ENCODE measurements at places on chromosomes 13 and 19.

DNA sequence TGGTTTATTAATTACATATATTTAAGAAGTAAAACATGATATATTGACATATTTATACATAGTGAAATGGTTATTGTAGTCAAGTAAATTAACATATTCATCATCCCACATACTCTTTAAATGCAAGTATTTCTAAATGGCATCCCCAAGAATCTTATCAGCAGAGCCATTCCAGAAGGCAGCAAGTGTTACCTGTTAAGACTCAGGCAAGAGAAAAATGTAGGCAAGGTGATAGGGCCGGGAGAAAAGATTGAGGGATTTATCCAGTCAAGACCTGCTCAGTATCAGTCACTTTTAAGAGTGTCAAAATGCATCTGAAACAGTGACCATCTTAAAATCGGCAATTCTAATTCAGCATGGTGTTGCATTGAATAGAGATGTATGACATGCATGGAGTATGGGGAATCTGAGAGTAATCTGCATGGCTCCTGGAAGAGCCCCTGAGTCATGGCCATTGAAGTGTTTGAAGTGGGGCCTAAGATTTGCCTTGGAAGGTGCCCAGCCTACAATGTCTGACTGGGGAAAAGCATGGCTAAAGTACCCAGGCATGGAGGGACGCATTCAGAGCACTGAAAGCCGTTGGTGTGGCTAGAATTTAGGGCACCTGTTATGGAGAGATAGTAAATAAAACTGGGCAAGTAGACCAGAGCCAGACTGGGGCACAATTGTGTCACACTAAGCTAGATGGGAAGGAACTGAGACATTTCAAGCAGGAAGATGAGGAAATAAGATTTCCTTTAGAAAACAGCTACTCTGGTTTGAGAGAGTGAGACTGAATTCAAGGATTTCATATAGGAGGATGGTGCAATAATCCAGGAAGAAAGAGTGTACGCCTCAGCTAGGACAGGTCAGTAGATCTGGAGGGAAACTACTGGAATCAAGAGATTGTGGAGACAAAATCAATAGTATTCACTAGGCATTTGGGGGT, 25.0 kb upstream of the C1QTNF9B start:
- no peak for DNase-seq

GRCh38 chr13:43985422-43986072, 105.8 kb downstream of the LACC1 start:
- DNase-seq, result no peak

DNA sequence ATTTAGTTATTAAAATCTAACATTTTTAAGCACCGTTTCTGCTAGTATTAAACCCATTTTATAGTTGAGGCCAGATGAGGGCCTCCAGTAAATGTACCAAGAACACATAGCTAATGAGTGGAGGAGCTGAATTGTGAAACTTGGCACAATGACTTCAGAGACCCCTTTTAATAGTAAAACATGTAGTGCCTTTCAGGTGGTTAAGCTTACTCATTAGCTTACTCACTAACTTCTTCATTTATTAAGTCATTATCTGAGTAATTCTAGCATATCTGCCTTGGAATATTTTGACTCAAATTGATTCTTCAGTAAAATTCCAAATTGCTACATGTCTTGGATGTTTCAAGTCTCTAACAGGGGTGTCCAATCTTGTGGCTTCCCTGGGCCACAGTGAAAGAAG, 735.2 kb downstream of the LIG4 start:
- DNase-seq, result no peak

GRCh38 chr19:33804021-33804799, 7.5 kb downstream of the KCTD15 start:
- no peak for DNase-seq

- DNase-seq, result no peak
Observed at GRCh38 chr13:33932769-33933406, 114.9 kb downstream of the RFC3 start.

DNA sequence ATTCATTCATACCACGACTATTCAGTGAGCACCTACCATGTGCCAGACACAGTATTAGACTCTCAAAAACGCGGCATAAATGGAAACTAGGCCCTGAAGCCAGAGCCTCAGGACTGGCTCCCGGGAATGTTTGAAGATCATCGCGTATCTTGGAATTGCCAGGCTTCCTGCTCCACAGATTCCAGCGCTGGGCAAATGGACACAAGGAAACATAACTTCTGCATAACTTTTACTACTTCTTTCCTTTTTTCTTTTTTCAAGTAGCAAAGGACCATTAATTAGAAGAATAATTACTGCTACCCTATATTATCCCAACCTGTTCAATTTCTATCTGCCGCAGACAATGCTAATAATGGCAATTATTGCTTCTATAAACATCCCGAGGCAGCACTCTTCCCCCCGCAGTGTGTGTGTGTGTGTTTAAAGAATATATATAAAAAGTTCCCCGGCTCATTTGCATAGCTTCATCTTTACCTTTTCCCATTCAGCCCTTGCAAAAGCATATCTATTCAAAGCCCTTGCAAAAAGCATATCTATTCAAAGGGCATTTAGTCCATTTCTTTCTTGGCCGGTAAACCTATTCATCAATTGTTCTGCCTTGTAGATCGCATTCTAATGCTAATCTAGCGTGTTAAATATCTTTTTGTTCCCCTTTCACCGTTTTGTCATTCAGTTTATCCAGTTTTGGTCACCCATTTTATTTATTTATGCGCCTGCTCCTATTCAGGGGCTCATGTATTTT, 6.1 kb downstream of the SOX21 start:
- DNase-seq, result no peak

- no peak for DNase-seq
Observed at GRCh38 chr19:46731584-46731983, 14.3 kb upstream of the FKRP start.

DNA sequence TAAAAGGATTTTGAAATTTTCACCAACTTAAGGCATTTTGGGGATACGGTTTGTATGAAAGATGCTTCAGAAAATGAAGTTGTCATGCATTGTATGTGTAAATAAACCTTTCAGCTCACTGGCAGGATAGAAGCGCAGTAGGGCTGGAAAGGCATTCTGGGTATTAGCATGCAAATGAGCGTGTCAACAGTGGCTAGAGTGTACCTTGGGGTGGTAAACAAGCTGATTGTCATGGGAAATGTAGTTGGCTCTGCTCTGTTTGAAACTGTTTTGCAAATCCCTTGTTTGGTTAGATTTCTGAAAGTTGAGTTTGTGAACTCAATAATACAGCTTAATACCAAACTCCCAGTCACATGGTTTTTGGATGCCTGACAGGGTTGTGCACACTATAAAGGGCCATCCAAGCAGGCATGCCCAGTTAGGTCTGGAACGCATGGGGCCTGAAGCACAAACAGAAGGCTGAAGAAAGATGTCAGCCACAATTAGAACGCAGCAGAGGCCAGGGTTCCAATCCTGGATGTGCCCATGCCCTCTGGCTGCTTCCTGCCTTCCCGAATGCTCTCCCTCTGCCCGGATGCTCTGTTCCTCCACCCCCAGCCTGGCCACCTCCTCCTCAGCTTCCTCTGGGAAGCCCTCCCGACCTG, 14.6 kb downstream of the GSX1 start:
- DNase-seq, result no peak

DNA sequence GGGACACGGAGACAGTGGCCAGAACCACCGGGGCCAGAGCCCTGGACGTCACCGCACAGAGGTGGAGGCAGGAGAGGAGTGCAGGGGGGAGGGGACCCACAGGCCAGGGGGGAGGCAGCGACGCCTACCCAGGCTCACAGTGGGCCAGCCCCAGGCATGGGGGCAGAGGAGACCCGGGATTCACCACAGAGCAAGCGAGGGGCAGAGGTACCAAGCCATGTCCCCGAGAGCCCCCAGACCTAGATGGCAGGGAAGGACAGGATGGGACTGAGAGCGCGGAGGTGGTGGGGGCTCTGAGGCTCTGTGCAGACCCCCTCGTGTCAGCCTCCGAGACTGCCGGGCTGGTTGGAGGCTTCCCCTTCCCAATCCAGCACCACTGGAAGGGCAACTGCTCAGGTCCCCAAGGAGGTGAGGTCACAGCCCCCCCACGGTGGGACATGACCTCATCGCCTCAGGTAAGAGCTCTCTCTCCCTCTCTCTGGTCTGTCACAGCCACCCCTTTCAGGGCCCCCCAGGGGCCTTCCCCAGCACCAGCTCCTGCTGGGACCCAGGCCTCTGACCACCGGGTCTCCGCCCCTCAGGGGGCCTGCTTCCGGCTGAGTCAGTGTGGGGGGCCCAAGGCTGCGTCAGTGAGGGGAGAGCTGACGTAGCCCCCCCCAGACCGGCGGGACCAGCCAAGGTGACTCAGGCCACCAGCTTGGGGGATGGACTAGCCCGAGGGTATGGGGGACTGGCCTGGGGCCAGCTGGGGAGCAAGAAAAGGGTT, 2.2 kb upstream of the IL11 start:
- peak; percentile 60 for DNase-seq

- DNase-seq, result no peak
Observed at GRCh38 chr19:45294291-45295029, 28.2 kb downstream of the CKM start.

DNA sequence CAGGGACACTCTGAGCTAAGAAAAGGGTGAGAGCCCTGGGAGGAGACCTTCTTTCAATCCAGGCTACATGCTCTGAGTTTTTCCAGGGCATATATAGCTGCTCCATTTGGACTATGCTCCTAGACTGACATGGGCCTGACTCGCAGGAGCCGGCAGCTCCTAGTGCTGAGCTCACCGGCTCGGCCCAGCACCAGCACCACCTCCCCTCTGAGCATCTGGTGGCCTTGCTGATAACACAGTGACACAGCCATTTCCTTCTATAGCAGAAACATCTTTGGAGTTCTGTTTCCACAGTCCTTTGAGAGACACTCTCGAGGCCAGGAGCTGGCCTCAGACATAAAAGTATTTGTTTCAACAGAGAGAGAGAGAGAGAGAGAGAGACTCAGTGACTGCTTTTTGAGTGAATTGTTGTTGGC, 184.9 kb downstream of the TM9SF2 start:
- DNase-seq, result no peak

DNA sequence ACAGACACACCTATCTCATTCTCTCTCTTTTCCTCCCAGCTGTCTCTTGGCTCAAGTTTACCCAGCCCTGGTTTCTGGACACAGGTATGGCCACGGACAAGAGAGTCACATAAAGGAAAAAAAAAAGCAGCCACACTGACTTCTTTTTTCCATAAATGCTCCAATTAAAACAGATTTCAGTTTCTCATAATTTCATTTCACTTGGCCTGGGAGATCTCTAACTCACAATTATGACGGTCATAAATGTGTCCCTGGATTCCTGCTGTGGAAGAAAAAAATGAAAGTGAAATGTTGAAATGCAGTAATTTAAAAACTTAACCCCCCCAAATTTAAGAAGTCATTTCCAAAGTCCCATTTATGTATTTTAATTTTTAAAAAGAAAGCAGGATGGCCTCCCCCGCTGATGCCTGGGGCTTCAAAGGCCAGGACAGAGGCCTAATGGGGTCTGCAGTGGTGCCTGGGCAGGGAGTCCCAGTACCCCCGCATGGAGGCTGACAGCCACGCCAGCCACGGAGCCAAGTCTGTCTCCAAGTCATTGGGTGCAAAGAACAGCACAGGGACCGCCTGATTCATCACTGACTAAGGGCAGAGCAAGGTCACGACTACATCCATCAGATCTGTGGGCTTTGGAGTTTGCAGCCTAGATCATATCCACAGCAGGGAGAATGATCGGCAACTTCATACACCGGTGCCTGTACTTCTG, 79.7 kb downstream of the TSHZ3 start:
- no peak for DNase-seq

DNA sequence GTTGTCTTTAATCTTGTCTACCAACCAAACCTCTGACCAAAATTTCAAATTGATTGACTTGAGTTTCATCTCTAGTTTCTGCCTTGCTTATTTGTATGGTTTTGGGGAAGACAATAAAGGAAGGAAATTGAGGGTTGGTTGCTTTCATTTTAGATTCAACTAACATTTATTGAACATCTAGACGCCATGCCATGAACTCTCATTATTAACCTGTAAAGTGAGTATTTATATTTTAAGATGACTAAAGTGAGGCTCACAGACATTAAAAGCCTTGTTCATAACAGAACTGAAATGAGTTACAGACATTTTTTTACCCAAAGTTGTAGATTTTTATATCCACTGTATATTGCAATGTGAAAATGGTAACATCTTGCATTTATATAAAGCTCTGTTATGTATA, 239.3 kb downstream of the LMO7 start:
- DNase-seq, result no peak

DNA sequence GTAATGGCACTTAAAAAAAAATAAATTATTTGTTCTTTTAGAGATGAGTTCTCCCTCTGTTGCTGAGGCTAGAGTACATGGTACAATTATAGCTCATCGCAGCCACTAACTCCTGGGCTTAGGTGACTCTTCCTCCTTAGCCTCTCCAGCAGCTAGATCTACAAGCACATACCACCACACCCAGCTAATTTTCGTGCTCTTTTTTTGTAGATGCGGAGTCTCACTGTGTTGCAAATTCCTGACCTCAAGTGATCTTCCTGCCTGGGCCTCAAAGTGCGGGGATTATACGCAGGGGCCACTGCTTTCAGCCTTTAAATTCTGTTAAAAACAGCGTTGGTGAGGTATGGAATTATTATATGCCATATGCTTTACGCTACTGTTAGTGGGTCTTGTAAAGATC, 2034.0 kb downstream of the OLFM4 start:
- DNase-seq, result no peak

DNA sequence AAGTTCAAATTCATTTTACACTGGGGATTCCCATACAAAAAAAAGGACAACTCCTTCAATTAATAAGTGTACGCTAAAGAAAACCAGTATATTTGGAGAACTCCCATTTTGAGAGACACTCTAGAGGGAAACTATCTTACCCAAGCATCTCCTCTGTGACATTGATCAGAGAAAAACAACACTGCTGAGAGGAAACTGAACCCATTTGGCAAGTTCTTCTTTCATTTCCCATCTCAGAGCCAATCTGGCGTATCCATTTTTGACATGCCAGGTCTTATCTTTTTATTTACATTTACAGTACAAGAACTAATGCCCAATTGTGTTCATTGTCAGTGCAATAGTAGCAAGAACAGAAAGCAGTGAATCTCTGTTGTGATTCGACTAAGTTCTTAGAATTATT, 30.1 kb downstream of the LIG4 start:
- DNase-seq, result no peak

DNA sequence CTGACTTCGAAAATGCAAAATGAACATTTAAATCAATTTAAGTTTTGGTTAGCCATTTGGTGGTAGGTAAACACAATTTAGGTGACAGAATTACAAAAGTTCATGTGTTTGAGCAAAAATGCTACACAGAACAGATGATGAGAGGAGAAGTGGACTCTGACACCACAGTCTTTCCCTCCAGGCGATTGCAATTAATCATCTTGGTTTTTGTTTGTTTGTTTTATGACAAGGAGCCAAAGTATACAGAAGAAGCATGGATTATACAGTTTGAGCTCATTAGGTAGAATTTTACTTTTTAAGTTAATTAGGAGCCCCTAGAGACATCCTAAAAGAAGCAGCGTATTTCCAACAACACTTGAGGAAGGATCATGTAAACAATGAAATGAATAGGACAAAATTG, 49.3 kb upstream of the FREM2 start:
- no peak for DNase-seq

DNA sequence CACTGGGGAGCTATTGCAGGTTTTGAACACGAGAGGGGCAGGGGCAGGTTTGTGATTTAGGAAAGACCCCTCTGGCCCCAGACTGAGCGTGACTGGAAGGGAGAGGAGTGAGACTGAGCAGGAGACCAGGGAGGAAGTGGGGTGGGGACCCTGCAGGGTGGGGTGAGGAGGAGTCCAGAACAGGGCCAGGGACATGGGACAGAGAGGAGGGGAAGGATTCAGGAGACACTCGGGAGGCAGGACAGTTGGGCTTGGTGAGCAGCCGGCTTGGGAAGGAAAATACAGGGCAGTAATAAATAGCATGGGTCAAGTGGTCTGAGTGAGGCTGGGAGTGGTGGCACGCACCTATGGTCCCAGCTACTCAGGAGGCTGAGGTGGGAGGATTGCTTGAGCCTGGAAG, 9.4 kb downstream of the FOSB start:
- DNase-seq, result no peak

Data from activated CD8-positive, alpha-beta memory T cell treated with anti-CD3 and anti-CD28 coated beads for 24 hours (primary cell).